ENCODE measurements at places on chromosomes 2 and 18.

DNA sequence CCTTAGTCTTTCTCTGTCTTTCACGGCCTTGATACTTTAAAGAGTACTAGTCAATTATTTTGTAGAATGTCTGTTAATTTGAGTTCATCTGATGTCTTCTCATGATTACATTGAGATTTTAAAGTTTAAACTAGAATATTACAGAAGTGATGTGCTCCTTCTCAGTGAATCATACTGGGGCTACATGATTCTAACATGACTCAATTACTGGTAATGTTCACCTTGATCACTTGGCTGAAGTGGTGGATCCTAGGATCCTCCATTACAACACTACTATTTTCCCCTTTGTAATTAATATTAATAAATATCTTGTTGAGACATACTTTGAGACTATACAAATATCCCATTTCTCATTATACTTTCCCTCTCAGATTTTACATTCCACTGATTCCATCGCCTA, 148.5 kb downstream of the CAMKMT start:
- no peak for DNase-seq

GRCh38 chr2:236473691-236474090, 95.9 kb upstream of the ACKR3 start:
- DNase-seq: no peak

DNA sequence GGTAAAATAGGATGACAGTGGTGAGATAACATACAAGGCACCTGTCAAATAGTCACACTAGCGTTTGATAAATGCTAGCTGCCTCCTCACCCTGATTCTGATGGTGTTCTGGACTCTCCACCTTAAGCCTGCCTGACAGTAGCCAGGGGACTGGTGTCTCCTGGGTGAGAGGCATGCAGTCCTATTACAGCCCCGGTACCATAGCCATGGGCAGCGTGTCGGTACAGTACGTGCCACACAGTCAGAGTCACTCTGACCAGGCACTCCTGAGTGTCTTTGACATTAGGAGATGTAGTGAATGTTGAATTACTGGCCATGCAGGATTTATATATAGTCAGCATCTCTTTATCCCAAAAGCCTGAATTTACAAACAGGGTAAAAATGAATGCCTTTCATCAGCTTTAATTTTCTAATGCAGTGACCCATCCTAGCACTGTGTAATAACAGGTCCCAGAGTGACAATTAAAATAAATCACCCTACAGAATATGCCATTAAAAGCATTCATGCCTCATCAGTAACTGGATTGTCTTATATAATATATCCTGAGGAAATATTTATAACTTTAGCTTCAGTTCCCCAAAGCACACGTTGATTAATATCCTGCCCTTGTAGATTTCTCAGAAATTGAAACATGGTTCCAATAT, 760.3 kb upstream of the SOX11 start:
- DNase-seq: no peak

DNA sequence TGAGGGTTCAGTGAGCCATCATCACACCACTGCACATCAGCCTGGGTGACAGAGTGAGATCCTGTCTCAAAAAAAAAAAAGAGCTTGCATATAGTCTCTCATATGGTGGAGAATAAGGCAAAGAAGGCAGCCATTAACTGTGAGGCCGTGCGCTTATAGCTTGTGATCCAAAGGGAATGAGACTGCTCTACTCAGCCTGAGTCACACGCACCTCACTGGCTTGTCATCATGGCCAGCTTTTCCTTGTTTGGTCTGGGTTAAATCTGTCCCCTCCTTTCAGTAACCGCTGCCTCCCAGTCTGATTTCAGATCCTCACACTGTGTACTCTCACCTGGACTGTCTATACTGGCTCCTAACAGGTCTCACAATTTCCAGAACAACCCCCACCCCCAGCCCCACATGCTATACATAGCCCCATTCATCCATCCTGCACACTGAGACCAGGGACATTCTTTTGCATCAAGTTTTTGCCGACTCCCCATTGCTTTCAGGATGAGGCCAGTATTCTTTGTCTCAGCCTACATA, 35.3 kb upstream of the ANKRD44 start:
- no peak for DNase-seq

DNA sequence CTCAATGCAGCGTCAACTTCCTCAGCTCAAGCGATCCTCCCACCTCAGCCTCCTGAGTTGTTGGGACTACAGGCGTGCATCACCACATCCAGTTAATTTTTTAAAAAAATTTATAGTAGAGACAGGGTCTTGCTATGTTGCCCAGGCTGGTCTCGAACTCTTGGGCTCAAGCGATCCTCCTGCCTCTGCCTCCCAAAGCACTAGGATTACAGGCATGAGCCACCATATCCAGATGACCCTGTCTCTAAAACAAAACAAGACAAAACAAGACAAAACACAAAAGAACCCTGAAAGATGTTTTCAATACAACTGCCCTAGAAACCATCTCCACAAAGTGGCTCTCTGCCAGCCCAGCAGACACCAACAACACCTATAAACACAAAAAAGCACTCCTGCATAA, 31.4 kb downstream of the ANKRD29 start:
- no peak for DNase-seq

DNA sequence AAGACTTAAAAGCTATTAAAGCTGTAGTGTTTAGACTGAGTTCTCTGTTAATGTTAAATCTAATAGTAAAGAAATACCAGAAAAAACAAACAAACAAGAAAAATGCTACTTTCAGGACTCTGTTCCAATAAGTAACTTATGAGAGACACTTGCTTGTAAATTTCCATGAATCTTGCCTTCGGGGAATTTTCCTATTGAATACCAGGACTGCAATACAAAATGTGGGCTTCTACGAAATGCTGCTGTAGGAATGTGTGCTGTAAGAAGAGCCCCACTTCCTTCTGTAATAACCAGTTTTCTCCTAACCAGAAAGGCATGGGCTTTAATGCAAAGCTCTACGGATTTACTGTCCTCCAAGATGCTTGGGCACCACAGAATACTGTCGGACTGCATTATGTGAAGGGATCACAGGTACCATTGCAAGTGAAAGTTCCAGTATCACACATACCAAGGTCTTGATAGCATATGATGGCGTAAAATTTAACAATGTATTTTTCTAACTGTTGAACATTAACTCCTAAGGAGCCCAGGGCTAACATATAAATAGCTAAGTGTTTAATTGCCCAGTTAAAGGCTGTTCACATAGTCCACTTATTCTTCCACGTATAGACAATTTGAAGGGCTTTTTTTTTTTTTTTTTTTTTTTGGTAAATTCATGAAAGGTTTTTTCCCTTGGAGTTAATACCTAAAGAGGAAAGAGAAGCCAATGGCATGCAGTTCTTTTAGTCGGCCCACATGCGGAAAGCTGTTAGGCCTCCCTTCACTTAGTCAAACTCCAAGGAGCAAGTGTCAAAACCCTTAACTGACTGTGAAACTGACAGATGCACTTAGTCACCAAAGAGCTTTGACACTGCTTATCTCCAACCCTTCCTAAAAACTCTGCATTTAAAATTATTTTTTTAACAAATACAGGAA, 564.0 kb upstream of the POU3F3 start:
- DNase-seq: no peak

DNA sequence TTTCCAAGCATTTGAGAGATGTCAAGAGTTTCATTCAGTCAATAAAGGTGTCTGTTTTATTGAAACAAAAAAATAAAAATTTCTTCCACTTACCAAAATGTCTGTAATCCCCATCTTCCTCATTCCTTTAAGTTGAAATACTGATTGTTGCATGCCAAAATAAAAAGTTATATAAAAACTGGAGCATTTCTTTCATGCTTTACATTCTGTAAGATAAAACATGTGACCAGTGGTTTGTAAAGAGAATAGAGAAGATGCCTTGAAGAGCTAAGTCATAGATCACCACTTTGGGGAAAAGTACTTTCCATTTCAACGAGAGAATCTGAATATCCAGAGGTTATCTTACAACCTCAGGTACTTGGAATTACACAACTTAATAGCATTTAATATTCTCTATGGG, 35.9 kb upstream of the MYO1B start:
- DNase-seq: no peak

DNA sequence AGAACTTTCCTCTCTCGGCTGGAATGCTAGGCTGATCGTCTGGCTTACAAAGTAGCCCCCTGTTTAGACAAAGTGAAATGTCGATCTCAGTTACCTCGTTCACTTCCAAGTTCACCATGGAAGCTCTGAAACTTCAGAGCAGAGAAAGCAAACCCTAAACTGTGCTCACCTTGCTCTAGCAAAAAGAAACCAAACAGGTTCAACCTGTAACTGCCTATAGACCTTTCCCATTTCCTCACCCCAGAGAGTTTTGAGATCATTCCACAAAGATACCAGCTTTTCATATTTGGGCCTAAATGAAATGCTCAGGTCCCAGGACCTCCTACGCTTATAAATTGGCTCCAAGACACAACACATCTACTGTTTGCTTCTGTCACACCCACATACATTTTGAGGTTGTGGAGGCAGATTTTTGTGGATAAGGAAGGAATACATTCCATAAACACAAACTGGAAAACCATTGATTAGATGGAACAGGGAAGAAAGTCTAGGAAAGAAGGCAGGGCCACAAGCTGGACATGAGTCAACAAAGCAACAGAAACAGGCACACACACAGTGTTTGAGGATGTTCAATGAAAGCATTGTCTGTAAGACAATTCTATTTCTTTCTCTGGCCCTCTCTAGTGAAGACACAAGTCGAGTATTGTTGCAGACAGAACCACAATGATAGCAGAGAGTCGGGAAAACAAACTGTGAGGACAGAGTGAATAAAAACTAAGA, 52.8 kb upstream of the TGIF1 start:
- DNase-seq: no peak

- DNase-seq: no peak
Observed at GRCh38 chr18:13756261-13756660, 29.8 kb downstream of the RNMT start.

DNA sequence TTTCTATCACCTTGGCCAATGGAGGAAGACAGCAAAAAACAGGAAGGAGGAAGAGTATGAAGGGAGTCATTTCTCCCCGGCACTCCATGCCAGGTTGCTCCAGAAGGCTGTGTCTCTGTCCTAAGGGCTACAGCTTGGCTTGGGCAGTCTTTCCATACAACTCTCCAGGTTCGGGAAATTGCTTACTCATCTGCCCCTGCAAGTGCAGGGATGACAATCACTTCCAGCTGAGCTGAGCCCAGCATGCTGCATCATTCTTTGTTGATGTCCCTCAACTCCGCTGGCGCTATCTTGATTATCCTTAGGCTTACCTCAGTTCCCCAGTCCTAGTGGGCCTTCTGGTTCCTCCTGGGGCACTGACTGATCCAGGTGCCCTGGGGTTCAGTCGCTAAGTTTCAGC, 86.9 kb upstream of the COPS8 start:
- DNase-seq: no peak
